NCI-H510A treated with DMSO at 0.1 percent for 48 hours (cell line): ENCODE measurements at places on chromosomes 7 and 10.

DNA sequence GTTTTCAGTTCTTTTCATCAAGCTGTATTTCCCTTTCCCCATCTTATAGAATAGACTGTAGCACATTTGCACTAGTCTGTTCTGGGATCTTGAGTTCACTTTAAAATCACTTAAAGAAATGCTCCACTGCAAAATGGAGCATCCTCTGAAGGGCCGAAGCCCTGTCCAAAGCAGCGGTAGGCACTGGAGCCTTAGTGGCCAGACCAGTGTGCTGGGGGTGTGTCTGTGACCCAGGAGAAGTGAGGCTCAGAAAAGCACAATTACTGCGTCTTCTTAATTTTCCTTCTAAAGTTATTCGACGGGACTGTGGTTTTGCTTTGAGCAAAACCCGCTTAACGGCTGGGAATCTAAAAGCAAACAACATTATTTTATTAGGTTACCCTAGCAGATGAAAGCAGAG, 205.7 kb downstream of the SLC25A13 start:
- no peak for DNase-seq

DNA sequence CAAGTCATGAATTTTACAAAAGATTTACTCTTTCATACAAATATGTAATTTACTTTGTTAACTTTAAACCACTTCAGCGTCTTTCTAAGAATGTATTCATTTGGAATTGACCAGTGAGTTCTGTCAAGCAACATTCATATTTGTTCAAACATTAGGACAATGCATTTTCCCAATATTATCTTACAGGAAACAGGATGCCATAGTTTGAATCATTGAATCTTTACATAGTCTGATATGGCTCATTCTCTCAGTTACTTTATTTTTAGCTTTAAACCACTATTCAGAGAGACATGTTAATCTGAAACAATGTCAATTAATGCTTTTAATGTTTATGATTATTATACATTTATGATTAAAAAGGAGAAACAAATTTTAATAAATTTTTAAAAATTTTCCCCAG, 21.1 kb upstream of the MEOX2 start:
- no peak for DNase-seq

DNA sequence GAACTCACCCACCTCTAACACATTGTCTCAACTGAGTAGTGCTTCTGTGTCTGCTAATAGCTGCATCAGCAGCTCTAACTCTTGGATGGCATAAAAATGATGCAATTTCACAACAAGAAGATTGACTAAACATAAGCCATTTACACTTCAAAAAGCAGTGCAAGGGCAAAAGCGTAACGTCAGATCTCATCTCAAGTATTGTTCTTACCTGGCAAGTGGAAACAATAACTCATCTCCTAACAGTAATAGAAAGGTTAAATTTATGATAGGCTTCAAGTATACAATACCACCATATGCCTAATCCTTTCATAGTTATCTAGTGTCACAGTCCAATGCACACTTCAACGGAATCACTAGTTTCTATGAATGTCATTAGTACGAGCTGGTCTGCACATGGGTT, 14.8 kb downstream of the TPK1 start:
- peak; percentile 22 for DNase-seq

DNA sequence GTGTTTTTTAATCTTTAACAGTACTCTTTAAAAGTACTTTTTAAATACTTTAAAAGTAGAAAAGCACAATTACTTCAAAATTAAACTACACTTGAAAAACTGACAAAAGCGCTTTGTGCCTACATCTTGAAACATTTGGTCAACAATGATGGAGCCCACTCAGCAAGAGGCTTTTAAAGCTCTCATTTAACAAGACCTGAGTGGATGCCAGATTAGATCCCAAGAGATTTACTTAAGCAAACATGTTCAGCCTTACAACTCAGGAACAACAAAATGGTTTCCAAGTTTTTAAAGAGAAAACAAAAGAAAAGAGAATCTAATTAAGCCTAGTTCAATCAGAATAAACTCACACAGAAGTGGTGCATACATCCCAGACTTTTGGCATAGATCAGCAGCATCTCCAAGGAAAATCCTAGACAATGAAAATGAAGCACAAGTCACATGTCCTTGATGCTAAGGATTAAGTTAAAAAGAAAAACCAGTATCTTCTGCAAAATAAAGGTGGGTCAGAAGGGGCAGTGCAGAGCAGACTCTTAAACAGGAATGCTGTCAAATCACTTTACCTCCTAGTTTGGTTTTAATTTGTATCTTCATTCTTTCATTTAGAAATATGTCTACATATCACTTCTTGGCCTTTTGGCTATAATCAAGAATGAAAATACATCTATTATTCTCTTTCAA, 26.2 kb downstream of the HIBADH start:
- no peak for DNase-seq

DNA sequence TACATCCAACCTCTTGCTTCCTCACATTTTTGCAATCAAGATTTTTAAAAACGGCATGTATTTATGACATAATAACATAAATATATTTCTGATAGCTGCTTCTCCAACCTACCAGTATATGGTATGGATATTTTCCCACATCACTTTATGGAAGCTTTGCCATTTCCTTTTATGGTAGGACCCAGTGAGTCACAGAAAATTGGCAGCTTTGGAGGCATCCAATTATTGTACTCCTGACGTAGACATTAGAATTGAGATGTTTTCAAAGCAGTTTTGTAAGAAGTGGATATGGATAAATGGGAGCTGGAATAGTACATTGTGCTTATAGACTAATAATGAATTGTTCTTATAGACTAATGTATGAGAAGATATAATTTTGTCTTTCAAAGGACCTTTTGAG, 23.8 kb upstream of the BICC1 start:
- no peak for DNase-seq

GRCh38 chr10:21953585-21954057, 49.9 kb downstream of the DNAJC1 start:
- no peak for DNase-seq
